ENCODE measurements at places on chromosomes 1 and 21.

- DNase-seq: peak; percentile 24
Measured at GRCh38 chr21:33844104-33844889, 71.3 kb downstream of the ATP5PO start.

DNA sequence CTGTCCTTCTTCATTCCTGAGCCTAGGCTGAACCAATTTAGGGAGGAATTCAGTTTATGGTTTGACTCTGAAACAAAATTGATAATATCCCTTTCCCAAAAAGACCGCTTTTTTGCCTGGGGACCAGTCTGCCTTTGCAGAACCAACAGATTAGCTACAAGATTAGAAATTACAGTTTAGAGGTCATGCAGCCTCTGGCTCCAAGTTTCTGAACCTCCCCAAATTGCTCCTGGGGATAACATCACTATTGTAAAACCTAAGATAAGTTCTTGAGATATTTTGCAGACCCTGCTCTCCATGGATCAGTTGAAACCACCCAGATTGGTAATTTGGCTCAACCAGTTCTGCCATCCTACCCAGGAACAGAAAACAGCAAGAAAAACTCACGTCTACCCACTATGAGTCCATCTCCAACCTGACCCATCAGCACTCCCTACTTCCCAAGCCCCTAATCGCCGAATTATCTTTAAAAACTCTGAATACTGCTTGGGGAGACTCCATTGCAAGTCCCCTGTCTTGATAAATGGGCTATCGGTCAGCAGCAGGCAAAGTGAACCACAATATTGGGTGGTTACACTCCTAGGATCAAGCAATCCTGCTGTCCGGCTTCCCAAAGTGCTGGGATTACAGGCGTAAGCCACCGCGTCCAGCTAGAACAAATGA lies 605 bp upstream of the RABGGTB start:
- DNase-seq: no peak

DNA sequence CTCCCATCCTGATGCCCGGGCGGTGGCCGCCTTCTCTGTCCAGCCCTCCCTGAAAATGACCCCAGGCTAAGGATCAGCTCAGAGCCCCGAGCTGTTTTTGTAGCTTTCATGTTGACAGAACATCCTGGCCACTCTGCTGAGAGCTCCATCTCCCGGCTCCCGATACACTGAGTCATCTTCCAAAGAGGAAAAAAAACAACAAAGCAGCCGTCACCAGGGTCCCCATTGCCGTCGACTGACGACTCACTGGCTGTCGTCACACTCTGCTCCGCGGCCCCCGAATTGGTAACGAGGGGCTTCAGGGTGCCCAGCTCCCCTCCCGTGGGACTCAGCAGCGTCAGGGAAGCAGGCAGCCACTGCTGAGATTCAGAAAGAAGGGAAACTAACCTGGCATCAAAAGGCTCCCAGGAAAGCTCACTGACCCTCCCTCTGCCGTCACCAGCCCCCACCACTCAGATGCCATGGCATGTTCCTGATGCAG lies 67.2 kb downstream of the CD46 start:
- no peak for DNase-seq

DNA sequence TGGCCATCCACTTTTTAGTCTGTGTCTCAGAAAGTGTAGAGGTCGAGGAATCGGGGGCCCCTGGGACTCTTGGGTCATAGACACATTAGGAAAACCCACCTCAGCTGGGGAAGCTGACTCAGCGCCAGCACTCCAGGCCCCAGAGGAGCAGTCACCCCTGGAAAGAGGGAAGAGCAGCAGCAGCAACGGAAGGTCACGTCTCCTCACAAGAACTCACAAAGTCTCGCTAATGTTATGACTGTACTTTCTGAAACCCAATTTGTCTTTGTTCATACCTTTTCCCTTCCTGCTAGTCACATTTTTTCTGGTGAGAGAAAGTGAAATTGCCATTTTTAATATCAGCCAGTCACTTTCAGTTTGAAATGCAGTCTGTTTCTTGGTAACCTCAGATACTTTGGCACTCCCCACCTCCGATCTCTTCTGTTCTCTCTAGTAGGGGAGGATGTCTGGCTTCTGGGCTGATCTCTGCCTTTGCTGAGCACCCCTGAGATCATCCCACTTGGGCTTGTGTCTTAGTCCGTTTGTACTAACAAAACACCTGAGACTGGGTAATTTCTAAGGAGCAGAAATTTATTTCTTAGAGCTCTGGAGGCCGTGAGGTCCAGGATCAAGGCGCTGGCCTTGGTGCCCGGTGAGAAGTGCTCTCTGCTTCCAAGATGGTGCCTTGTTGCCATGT lies 6.0 kb upstream of the NLRP3 start:
- no peak for DNase-seq

DNA sequence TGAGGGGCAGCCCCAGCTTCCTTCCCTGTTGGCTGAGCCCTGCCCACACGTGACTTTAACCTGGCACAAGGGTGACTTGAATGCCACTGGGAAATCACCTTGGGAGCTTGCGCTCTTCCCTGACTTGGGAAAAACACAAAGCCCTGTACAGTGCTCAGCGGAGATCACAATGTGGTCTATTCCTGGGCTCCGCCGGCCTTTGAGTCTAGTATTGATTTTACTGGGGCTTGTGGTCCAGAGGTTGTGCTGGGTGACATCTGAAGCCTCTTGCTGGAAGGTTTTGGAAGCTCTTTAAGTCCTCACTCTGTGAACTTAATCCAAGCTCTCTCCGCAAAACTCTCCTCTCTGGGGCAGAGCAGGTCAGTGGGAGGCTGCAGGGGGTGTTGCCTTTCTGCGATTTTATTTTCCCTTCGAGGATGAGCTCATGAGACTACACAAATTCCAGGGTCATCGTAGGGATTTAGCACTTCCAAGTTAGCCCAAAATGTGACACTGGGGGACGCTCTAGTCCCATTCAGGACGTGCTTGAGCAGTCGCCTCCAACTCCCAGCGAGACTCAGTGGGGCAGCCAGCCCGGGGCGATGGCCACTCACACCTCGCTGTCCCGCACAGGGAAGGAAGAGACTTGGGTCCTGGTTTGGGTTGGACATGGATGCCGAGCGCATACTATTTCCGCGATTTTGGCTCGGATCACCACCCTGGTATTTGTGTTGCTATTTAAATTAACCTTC lies 291.9 kb upstream of the AJAP1 start:
- DNase-seq: no peak

- DNase-seq: no peak
Measured at GRCh38 chr21:32794644-32795079, 23.1 kb upstream of the PAXBP1 start.

All from hypothalamus (tissue), 51 donors.